ENCODE measurements at places on chromosomes 1 and 21.

DNA sequence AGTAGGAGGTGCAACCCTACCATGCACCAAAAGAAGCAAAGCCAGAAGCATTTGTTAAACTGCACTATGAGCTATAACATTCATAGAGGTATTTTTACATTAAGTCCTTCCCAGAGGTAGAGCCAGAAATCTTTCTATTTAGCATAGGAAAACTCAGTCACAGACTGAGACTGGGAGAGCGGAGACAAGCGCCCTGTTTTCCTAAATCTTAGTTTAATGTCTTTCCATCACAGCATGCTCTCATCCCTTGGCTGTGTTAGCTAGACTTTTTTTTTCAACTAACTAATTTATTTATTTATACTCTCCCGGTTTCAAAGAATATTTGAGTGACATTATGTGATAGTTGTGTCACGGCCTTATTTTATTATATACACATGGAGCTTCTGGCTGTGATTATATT, 304.1 kb downstream of the LMX1A start:
- DNase-seq = no peak

DNA sequence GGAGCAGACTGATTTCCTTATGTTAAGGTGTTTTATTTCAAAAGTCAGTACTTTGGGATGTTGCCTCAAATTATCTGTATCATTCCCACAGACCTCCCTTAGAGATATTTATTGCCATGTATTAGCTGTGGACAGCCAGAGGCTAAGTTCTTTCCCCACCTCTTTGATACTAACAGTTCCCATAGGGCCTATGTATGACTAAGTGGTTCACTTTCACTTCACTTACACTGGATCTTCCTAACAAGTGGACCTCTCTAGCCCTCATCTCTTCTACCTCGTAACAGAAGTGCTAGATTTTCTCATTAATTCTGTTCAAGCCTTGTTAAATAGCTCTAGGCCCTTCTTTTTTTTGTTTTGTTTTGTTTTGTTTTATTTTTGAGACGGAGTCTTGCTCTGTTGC, 6.2 kb downstream of the TRAF5 start:
- DNase-seq = no peak

DNA sequence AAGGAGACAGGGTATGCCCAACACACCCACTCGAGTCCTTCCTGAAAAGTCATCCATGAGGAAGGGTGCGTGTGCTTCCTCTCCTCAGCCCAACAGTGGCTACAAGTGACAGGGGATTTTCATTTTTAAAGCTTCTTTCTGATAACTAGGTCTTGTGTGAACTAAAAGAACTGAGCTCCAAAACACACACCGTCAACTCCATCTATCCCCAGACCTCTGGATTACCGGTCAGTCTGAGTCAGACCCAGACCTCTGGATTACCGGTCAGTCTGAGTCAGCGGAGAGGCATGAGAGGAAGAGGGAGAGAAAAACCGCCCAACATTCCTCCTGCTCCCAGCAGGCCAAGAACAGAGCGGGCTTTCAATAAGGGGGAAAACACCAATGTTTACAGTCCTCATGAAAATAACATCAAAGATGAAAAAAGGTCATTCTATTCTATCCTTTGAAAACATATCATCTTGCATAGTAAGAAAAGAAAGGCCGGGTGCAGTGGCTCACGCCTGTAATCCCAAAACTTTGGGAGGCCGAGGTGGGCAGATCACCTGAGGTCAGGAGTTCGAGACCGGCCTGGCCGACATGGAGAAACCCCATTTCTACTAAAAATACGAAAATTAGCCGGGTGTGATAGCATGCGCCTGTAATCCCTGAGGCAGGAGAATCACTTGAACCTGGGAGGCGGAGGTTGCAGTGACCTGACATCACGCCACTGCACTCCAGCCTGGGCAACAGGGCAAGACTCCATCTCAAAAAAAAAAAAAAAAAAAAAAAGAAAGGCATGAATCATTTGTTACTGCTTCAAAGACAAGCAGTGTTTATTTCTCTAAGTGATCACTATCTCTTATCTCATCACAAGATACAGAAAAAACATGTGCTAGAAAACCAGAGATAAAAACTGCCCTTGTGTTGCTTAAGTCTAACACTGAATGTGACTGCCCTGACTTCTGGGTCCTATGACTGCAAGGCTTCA, 3.4 kb downstream of the PTTG1IP start:
- no peak for DNase-seq

GRCh38 chr1:209627732-209628196, 24.5 kb downstream of the LAMB3 start:
- DNase-seq = peak; percentile 95

DNA sequence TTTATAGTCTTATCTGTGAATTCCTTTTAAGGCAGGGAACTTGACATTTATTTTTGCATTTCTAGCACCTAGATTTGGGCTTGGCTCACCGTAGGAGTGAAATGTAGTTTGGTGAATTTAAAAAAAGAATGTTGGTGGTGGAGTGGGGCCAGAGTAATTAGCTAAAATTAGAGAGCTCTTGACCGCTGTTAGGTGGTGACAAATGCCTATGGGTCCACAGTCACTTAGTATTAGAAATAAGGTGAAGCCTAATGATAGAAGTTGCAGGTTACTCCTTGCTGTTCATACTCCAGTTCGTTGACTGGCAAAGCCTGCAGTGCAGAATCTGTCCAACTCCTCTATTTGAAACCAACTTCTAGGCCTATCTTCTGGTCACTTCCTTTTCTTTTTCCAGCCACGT, 318.8 kb upstream of the NRIP1 start:
- DNase-seq = no peak

DNA sequence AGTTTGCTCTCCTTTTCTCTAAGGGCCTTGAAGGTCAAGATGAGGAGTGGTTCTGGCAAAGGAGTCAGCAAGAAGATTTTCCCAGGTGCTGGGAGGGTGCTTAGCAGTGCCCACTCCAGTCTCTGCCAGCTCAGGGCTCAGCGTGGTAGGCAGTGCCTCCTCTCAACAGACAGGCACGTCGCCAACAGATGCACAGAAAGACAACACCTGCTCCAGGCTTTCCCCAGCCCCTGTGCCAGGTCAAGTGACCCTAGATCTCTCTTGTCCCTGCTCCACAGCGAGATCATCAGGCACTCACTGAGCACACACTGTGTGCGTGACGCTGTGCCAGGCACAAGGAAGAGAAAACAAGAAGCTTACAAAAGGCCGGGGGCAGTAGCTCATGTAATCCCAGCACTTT, 86.0 kb downstream of the CASZ1 start:
- no peak for DNase-seq

- no peak for DNase-seq
Observed at GRCh38 chr1:197463142-197463541, 195.1 kb downstream of the CRB1 start.

DNA sequence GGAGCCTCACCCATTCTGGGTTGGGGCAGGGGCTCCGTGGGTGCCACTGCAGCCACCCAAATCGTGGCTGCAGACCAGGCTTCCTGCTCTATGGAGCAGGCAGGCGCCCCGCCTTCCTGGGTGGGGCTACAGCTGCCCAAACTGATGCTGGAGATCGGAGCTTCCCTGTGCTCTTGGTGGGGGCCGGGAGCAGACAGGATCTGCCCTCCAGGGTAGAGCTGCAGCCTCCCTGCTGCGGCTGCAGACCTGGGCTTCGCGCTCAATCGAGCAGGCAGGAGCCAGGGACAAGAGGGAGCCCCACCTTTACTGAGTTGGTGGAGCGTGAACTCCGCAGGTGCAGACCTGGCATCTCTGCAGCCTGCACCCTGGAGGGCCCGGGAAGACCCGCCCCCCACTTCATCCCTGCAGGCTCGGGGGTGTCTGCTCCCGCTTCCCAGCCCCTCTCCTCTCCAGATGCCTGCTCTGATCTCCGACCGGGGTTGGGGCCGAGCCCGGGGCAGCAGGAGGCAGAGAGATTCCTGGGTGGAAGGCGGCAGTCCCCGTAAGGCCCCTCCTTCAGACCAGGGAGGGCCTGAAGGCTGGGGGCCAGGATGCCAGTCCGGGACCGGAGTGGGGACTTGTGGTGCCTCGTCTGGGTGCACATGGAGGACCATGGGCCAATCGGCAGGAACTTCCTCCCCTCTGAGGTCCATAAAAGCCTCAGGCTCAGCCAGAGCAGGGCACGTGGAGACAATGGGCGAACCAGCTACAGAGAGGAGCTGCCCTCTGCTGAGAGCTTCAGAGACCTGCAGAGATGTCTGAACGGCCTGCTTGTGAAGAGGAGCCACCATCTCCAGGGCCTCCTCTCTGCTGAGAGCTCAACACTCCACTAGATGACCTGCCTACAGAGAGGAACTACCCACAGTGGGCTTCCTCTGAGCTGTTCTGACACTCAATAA, 359.3 kb downstream of the SMYD3 start:
- no peak for DNase-seq

DNA sequence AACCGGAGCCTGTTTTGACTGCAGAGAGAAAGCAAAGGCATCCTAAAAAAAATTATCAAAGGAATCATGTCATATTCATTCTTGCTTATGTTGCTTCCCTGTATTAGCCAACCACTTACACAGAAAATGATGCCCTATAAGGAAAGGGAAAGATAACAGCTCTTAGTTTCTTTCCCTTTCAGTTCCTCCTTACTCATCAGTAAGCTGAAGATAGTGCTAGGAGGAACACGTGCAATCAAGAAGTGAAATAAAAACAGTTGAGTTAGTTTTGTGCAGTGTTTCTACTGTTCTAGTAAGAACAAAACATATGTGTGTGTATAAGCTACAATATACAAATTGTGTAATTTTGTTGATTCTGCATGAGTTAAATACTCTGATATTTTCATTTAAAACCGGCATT, 45.3 kb upstream of the MTF2 start:
- DNase-seq = no peak

DNA sequence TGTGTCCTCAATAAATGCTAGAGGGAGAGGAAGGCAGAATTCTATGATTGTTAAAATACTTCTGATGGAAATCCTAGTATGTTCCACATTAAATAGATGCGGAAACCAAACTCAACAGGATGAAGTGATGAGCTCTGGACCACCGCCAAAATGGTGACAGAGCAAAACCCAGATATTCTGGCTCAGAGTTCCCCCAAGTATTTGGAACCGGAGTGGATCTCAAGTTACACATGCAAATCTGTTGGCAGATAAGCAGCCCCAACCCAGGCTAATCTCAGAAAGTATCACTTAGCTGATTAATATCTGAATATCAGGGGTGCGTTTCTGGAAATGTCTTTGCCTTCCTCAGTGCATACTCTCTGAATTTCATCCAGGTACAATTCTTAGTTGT, 17.4 kb upstream of the GRHL3 start:
- DNase-seq = no peak

GRCh38 chr1:74673351-74674111, at the start of gene ERICH3:
ERICH3 (minus strand) TSS chr1:74673792; CDS start chr1:74673519, 273 bp downstream.
- DNase-seq = no peak

- DNase-seq = no peak
Observed at GRCh38 chr1:206693592-206693991, 8.9 kb downstream of the MAPKAPK2 start.

- no peak for DNase-seq
Observed at GRCh38 chr1:201096041-201096461, 16.2 kb downstream of the CACNA1S start.

GRCh38 chr1:51858892-51859291, 19.6 kb downstream of the NRDC start:
- no peak for DNase-seq

DNA sequence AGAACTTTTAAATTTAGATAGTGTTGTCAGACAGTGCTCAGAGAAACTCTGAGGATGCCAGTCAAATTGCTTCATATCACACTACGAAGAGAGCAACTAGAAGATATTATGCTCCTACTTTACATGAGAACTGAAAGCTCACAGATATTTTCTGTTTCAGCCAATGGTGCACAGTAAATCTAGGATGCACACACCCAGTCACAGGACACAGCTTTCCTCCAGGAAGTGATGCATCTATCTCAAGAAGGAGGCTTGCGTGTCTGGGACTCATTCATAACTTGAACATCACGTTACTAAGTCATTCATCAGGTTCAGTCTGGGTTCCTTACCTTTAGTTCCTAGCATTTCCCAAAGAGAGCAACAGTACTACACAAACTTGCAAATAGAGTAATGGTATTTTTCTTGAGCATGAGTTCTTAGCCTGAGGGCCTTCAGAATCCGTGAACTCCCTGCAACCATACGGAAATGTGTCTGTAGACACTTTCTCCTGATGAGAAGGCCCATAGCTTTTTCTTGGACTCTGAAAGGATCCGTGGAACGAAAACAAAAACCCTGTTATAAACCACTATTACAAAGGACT, 12.2 kb downstream of the ZNF697 start:
- DNase-seq = no peak

- DNase-seq = peak; percentile 75
Observed at GRCh38 chr1:112501810-112502641, 6.7 kb upstream of the WNT2B start.

- DNase-seq = no peak
Observed at GRCh38 chr1:65233782-65234181, 75.6 kb upstream of the DNAJC6 start.

DNA sequence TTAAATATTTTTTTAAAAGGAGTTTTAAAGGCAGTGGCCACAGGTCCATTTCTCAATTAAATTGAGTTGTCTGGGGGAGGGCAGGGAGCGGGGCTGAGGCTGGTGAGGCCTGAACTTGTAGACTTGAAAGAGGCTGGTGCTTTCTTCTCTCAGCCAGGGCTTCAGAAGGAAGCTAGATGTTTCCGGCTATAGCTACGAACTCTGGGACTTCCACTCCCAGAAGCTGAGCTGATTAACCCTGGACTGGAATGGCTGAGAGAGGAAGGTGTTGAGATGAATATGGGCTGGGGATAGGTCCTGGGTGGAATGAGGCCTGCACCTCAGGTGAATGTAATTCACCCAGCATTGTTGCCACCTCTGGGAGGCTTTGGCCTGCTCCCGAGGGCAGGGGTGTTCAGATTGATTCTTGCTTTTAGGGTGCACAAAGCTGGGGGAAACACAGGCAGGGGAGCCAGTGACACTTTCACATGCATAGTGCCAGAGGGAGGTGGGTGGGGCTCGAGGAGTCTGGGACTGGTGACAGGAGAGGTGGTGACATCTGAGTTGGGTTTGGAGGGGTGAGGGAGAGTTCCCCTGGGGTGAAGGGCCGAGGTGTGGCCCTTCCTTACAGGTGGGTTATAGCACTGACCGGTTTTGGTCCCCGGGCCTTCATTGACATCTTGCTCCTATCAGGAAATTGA, 18.2 kb downstream of the LDLRAP1 start:
- no peak for DNase-seq

DNA sequence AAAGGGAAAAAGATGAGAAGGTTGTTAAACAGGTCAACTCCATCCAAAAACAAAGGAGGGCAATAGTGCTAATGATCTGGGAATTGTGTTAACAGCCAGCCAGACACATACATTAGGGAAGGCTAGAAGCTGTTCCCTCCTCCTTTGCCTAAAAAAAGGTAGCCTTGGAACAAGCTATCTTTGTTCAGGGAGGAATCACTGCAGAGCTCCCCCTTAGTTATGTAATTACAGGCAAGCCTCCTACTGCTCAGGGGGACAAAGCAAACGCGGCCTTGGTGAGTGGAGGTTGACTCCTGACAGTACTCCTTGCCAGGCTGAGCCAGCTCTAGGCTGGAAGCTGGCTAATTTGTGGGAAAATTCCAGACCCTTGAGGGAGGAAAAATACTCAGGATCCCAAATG, 97.6 kb downstream of the VAV3 start:
- no peak for DNase-seq
